Astrocyte (in vitro differentiated cells and primary cell): ENCODE measurements at places on chromosomes 4 and X. TPM values are rescaled to one million over a fixed set of nuclear protein-coding genes. Genes with fewer than 3 reads are reported as not detected.

GRCh38 chrX:152738560-152738959 lies 5.0 kb downstream of the MAGEA12 start:
- H3K27ac ChIP-seq, result no peak overlapping the region
- no peak overlapping the region for H3K4me3 ChIP-seq
- H3K27me3 ChIP-seq, result no peaks in the 10 kb centered on the region
- H3K4me1 ChIP-seq, result no peaks in the 10 kb centered on the region

DNA sequence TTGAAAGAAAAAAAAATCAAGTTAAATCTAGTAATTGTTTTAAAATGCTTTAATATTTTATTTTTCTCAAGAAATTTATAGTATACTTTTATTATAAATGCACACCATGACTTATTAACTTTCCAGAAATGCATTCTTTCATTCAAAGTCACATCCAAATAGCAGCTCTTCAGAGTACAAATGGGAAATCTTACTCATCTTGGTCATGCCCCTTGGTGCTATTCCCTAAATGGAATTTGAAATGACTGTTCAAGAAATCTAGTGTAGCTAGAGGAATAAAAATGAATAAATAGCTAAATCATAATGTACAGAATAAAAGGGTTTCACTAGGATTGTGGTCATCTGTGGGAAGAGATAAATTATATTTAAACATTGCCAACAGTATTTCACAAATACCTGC lies 1139.7 kb downstream of the PCDH18 start:
- DNase-seq, result peak; percentile 75
- H3K27me3 ChIP-seq, result no peaks in the 10 kb centered on the region
- H3K4me3 ChIP-seq, result no peak overlapping the region
- H3K36me3 ChIP-seq, result no peaks in the 10 kb centered on the region
- H3K4me1 ChIP-seq, result peaks cover 3% of the 10 kb centered on the region
- peak overlapping the region; percentile 35 for H3K27ac ChIP-seq

- no peak overlapping the region for H3K27ac ChIP-seq
- H3K27me3 ChIP-seq, result no peaks in the 10 kb centered on the region
- DNase-seq, result no peak
- no peaks in the 10 kb centered on the region for H3K4me1 ChIP-seq
These were observed 113.7 kb downstream of the CHRNA9 start for GRCh38 chr4:40448875-40449274.

GRCh38 chr4:62324215-62324614 lies 1124.1 kb downstream of the ADGRL3 start:
- no peaks in the 10 kb centered on the region for H3K4me1 ChIP-seq
- H3K27ac ChIP-seq, result no peak overlapping the region
- no peak overlapping the region for H3K4me3 ChIP-seq
- no peaks in the 10 kb centered on the region for H3K27me3 ChIP-seq

DNA sequence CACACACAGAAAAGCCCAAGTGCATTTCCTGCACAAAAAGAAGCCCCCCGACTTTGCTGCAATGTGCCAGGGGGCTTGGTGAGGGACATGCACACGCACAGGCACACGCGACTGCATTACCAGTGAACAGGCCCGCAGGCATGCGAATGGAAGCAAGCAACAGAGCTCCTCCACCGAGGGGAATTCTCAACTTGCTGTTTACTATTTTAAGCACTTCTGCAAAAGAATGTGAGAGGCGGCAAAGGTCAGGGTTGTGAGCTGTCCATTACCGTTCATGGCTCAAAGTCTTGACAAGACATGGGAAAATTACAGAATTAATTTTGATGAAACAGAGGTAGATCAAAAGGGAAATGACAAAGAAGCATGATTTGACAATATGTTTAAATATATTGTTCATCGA lies 342.5 kb upstream of the NOCT start:
- H3K27me3 ChIP-seq, result no peaks in the 10 kb centered on the region
- no peaks in the 10 kb centered on the region for H3K36me3 ChIP-seq
- H3K27ac ChIP-seq, result no peak overlapping the region
- H3K4me3 ChIP-seq, result no peak overlapping the region
- H3K4me1 ChIP-seq, result peaks cover 21% of the 10 kb centered on the region

DNA sequence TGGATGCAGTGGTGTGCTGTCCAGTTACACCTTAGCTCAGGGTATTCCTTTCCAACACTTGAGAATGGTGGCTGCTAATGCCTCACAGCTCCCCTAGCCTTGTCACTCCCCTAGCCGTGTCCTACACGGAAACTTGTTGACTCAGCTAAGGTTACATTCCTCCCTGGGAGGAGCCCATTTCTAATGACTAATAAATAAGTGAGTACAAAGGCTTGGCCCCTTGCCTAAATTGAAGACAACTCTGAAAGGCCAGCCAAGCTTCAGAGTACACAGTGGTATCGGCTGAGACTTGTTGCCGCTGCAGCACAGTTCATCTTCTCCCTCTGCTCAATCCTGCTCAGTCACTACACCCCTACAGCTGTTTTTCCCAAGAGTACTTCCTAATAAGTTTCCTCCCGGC lies 21.2 kb upstream of the SLC25A31 start:
- peaks cover 8% of the 10 kb centered on the region for H3K36me3 ChIP-seq
- H3K27ac ChIP-seq, result peak overlapping the region; percentile 25
- no peak overlapping the region for H3K4me3 ChIP-seq
- peaks cover 13% of the 10 kb centered on the region for H3K4me1 ChIP-seq
- no peaks in the 10 kb centered on the region for H3K27me3 ChIP-seq

- DNase-seq, result no peak
- no peak overlapping the region for H3K4me3 ChIP-seq
- no peak overlapping the region for H3K27ac ChIP-seq
- H3K27me3 ChIP-seq, result no peaks in the 10 kb centered on the region
- H3K4me1 ChIP-seq, result no peaks in the 10 kb centered on the region
These were observed 183.3 kb downstream of the KDR start for GRCh38 chr4:54941994-54942552.

DNA sequence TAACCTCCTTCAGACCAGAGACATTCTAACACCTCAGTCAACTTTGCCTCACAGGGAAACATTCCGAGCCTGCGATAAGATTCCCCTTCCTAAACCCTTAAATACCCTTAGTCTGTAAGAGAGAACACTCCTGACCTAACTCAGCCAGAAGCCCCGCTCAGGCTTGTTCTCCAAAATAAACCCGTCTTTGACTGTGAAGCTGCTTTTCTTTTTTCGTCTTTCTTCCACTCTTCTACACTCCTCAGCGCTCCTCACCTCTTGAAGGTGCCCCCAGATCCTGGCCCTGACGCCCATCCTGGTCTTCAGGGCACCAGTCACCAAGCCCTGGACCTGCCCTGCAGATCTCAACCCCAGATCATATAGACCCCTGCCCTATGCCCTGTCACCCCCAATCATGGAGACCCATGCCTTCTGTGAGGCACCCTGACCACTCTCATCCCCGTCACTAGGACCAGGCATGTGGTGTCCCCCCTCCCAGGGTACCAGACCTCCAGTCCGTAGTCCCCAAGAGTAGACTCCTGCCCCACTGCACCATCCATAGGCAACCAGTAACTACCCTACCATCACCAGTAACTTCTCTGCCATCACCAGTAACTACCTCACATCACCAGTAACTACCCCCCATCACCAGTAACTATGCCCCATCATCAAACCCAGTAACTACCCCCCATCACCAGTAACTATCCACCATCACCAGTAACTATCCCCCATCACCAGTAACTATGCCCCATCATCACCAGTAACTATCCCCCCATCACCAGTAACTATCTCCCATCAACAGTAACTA lies 3.5 kb downstream of the ASMTL start:
- H3K27me3 ChIP-seq, result no peaks in the 10 kb centered on the region
- H3K4me1 ChIP-seq, result no peaks in the 10 kb centered on the region
- DNase-seq, result no peak
- H3K36me3 ChIP-seq, result peaks cover 3% of the 10 kb centered on the region

TMPRSS11F gene
- total RNA-seq, result 0.27 TPM in 1 of 2 replicates, not detected in the other

ZFP42 gene
- 4.5 and 4.9 TPM in 2 replicates for total RNA-seq

RIPPLY1 gene
- not detected in 2 replicates for total RNA-seq

WWC2 gene
- 51.6 and 62.6 TPM in 2 replicates for total RNA-seq

VEGFC gene
- total RNA-seq, result 20.3 and 24.2 TPM in 2 replicates

ASB5 gene
- 0.43 and 0.65 TPM in 2 replicates for total RNA-seq

USP17L22 gene
- total RNA-seq, result not detected in 2 replicates

GRIA3 gene
- total RNA-seq, result 18.6 and 27.8 TPM in 2 replicates

PASD1 gene
- total RNA-seq, result not detected in 2 replicates
